Fibroblast of the aortic adventitia (primary cell): ENCODE measurements at places on chromosomes 6 and 20.

DNA sequence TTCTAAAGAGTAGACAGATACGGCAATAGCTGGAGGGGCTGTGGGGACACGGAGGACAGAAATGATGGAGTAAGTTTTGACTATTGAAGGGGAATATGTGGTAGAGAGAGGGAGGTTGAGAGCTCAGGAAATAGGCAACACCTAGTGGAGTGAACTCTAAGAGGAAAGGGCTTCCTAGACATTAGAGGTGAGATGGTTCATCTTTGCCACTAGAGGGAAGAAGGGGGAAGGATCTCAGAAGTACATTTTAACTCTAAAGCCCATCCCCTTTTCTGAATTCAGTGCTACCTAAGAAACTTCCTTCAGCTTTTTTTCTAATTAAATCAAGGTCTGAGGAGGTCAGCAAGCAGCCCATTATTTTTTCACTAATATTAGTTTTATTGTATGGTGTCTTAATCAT, 689.4 kb upstream of the MAP3K7 start:
- no peak for DNase-seq

DNA sequence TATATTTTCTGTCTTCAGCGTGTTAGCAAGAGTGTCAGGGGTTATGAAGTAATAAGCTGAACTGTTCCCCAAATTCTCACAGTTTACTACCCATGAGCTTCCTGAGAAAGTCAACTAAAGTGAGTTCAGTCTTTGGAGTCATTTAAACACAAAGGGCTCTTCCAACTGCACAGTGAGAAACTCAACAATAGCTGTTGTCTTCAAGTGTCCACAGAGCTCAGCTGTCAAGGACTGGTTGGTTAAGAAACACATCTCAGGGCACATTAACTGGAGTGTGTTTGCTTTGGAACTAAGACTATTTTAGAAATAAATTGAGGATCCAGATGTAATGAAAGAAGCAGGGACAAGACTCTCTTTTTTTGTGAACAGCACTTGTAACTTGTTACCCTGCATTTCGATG, 241.4 kb upstream of the SOX4 start:
- DNase-seq, result no peak

DNA sequence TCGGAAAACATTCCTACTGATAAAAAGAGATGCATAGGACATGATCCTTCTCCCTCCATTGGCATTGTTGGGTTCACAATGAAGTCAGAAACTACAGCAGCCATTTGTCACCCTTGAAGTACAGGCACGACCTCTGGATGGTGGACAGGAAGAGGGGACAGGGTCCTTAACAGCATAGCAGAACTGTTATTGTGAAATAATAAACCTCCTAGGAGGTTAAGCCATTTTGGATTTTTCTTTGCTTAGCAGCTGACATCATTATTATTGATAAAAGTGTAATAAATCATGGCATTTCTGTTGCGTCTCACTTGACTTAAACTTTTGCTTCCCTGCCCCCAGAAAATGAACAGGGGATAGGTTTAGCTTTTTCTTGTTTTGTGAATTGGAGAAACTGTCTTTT, 134.3 kb upstream of the SASH1 start:
- DNase-seq, result no peak

DNA sequence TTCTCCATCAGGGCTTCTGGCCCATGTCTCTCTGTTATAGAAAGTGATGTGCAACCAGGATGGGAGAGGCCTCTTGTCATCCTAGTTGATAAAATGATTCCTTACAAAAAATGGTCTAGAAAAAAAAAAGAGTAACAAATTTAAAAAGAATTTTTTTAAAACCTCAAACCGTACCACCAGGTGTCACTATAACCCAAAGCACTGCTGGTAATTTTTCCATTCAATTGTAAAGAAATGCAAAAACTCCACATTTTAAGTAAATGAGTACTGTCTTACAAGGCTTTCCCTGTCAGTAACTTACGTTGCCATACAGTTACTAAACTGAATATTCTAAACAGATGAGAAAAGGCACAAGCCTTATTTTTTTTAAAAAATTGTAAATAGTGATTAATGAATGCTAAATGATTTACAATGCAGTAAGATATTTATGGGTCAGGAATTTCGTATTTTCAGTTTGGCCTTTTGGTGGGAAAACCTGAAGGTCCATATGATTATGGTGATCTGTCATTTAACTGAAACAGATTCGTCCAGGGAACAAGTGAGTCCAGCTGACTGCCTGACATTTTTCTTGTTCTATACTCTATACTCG, 95.4 kb downstream of the OGFRL1 start:
- DNase-seq, result peak; percentile 86

DNA sequence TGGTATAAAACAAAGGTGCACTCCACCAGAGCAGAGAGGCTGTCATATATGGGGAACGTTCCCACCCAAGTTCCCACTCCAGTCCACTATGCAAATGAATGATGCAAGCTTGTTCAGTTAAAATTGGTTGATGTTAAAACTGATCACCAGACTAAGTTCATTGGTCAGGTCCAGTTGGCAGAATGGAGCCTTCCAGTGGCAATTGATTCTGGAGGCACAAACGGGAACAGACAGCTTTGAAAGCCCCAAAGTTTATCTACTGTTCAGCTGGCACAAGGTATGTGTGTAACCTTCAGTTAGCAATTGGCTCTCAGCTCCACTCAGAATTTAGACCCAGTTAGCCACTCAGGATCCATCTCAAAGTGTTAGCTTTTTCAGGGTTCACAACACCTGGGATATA, 119.4 kb upstream of the CEP85L start:
- no peak for DNase-seq

DNA sequence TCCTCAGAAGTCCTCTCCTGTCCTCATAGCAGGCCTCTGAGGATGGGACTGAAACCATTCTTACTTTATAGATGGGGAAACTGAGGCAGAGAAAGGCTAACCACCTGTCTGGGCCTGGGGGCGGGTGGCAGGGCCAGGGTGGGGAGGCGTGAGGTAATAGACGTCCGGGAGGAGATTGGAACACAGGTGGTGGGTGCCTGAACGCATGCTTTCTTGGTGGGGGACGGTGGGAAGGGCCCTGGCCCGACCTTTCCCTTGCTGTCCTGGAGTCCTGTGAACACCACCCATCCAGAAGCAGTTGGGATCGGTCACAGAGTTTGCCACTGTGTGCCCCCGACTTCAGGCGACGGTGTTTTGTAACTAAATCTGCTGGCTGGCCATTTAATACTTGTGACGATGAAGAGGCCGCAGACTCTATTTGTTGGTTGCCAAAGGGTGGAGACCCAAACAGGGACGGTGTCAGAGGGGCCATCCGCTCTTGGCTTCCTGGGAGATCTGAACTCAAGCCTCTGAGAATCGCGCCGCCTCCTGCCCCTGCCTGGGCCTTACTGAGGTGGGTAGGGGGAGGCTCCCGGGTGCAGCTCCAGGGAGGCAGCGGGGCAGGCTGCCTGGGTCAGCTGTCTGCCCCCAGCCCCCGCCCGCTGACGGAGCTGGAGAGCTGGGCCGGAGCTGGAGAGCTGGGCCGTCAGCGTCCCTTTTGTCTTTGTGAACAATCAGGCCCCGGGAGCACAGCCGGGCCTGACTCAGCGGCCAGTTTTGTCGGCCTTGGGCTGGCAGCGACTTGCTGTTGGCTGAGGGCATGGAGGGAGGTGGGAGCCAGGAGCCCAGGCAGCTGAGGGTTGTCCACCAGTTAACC, 4.1 kb downstream of the RBM38 start:
- DNase-seq, result peak; percentile 83

DNA sequence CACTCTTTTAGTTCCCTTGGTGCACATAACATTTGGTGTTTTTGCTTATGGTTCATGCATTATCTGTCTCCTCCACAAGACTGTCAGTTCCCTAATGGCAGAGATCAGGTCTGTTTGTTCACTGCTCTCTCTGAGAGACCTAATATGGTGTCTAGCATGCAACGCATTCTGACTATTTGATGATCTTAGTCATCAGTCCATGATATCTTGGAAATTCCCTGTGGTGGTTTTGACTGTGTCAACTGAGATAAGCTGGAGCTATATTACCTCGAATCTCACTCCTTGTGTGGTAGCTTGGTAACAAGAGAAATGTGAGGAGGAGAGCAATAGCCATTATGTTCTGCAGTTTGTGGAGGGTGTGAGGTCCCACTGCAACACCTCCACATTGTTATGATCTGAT, 229.8 kb downstream of the FRK start:
- no peak for DNase-seq

- peak; percentile 61 for DNase-seq
Measured at GRCh38 chr6:133340557-133340956, 99.4 kb downstream of the EYA4 start.

- no peak for DNase-seq
Measured at GRCh38 chr20:59340201-59340885, 39.9 kb downstream of the EDN3 start.
